Hepatic stellate cell (primary cell): ENCODE measurements at places on chromosomes 3 and 15.

GRCh38 chr3:180320631-180321030 is 281.3 kb upstream of the TTC14 start:
- DNase-seq, result no peak

- DNase-seq, result no peak
These were observed 130.5 kb downstream of the FOXB1 start for GRCh38 chr15:60134609-60135008.

DNA sequence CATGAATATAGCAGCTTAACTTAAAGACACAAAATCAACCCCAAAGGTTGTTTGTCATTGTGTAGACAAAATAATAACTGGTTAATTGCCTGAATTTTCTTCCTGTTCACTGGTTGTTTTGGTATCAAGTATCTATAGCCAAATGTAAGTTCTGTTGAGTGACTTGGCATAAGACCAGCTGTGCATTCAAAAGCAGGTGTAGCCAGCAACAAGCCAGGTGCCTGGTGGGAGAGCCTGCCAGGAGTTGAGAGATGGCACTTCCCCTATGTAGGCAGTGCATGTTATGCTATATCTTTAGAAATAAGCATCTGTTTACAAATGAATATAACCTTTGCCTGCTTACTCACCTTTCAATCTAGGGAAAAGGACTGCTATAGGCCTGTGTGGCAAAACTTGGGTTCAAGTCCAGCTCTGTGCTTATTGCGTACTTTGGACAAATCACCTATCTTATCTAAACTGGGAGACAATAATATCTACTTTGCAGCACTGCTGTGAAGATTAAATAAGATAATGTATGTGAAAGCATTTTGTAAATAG is 84.9 kb upstream of the TBL1XR1 start:
- no peak for DNase-seq

DNA sequence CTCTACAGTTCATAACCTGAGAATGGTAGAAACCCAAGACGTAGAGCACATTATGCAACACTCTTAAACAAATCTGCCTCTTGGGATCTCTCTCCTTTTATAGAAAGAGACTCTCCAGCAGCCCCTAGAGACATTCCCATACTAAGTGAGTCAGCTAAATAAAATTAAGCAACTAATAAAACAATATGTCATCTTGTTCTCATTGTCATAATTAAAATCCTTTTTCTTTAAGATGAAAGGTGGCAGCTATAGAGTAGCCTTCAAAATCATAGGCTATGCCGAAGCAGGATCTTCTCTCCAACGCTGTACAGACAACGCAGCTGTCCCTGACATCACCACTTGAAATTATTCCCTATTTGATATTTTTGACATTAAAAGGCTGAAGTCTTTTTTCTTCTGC is 790.0 kb downstream of the FHIT start:
- DNase-seq, result no peak

GRCh38 chr3:197478746-197479668 is 76.8 kb downstream of the BDH1 start:
- no peak for DNase-seq

DNA sequence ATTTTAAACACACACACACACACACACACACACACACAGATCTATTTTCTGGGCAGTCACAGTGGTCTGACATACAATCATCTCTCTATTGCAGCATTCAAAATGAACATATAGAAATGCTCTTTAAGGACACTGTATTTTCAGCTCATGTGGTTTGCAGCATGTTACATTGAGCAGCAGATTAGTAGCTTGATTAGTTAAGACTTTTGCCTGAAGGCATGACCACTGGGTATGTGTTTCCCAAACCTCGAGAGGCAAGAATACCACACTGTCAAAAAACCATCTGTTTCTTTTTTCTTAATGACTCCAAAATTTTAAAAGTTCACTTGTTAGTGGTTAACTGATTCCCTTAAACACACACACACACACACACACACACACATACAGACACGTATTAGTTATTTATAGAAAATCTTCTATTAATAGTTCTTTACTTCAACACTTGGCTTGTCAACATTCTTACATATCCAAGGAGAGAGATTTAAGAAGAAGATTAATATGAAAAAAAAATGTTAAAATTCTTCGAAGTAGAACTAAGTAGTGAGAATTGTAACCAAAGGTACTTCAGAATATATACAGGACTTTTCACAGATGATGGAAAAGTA is 518.2 kb downstream of the CADM2 start:
- DNase-seq, result no peak

DNA sequence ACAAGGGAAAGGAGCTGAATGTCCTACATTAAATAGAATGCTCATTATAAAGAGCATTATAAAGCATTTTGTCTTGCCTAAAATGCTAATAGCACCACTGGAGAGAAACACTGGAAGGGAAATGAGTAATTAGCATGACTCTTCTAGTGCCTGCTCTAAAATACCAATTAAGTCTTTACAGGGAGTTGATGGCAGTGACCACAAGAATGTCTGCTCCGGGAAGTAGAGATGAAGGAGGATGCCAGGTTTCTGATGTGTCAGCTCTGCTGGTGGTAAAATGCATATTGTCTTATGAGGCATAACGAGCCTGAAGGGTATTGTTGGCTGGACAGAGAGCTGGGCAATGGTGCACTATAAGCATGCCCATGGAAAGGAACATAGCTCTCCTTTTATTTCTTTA is 49.5 kb downstream of the MYLK start:
- no peak for DNase-seq
